ENCODE measurements at places on chromosomes 7 and 10.
A peak's percentile ranks its signal among the peaks of the same experiment; 100 is the strongest.

GRCh38 chr10:31136930-31137885, 105.5 kb upstream of the ZNF438 start:
- DNase-seq, result no peak

- peak; percentile 50 for DNase-seq
These were observed 69.9 kb upstream of the GTF2I start for GRCh38 chr7:74587435-74588126.

DNA sequence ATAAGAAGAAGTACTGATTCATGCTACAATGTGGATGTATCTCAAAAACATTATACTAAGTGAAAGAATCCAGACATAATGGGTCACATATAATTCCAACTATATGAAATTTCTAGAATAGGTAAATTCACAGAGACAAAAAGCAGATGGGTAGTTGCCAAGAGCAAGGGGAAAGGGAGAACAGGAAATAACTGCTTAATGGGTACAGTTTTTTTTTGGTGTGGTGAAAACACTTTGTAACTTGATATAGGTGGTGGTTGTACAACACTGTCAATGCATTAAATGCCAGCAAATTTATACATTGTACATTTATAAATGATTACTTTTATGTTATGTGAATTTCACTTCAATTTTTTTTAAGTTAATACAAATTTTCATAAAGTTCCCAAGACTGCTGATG, 19.4 kb upstream of the LRRN3 start:
- DNase-seq, result no peak

DNA sequence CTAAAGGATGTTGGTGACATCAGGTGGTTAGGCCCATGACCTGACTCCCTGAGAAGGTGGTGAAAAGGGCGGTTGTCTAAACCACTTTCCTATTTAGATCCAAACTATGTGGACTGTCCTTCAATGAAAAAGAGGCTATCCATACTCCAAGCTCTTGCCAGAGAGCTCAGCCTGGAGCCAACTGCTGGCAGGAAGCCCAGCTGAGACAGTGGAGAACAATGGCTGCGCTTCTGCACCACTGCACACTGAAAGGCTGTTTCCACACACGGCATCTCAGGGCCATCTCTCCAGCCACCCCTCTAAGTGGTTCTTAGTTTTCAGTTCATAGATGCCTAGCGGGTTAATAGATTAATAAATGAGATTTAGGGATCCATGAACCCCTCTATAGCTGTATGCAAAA, 488.8 kb upstream of the ZMIZ1 start:
- no peak for DNase-seq

DNA sequence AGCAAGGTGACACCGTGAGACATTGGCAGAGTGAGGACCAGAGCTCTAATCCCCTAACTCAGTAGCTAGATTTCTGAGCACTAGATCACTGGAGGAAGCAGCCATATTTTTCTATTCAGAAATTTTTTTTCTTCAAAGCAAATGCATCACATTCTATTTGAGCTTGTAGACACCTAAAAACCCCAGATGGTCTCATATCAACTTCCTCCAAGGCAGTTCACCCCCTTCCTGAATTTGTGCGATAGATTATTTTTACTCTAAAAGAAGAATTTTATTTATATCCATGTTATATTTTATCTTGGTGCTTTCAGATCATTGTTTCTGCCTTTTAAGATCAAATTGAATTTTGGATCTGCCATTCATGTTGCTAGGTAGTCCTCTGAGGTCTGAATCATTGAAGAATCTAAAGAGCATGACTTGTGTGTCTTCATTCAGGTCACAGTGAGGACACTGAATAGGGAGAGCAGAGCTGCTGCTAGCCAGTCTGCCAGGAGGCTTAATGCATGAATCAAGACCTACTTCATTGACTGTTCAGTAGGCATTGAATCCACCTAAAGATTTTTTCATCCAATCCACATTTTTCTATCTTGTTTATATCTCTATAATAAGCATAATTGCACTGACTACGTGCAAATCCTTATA, 92.9 kb upstream of the LRRTM3 start:
- no peak for DNase-seq

GRCh38 chr10:69089638-69090599, 2.0 kb downstream of the SRGN start:
- DNase-seq, result peak; percentile 73

DNA sequence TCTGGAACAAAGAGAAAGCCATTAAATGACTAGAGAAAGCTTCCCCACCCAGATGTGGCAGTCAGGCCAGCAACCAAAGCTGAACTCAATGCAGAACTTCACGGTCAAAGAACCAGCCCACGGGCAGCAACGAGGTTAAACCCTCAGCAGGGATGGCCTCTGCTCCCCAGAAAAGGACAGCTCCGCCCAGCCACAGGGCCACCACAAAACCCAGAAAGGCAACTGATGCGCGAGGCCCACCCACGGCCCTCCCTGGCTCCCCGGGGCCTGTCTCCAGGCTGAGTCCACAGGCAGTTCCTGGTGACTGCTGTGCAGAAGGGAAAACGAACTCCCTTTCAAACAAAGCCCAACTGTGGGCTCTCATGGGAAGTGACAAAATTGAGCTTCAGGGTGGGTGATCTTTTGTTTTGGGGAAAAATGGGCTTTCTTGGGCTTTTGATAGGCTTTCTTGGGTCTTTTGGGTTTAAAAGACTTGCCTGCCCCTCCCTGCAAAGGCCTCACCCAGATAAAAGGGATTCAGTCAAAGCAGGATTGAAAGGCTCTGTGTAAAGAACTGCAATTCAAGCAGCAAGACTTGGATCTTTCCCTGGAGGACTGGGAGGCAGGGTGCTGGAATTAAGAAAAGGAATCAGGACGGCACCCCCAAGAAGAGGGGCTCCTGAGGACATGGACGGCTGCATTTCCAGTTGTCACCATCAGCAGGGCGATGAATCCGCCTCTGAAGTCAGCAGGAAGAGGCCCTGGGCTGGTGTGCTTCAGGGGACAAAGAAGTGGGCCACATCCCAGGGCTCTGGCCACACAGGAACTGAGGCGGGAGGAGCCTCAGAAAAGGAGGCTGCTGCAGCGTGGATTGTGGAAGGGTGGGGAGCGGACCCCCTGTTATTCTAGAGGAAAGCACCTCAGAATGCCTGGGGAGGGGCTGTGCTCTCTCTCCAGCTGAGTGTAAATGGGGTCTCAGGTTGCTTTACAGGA, 209.9 kb downstream of the USP6NL start:
- no peak for DNase-seq

DNA sequence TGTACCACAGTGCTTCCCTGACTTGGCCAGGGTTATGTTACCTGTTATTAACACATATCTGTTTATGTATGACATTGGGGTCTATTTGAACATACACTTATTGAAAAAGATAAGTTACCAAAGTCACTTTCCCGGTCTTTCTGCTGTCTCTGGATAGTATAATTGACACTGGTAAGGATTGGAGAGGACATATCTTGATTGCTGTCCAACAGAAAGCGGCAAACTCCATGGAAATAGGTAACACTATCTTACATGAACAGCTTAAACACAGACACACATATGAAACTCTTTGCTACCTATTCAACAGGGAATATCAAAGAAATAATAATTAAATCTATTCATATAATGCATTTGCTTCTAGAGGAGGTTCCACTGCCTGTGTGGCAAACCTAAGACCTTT, 282.5 kb upstream of the AOAH start:
- DNase-seq, result no peak

DNA sequence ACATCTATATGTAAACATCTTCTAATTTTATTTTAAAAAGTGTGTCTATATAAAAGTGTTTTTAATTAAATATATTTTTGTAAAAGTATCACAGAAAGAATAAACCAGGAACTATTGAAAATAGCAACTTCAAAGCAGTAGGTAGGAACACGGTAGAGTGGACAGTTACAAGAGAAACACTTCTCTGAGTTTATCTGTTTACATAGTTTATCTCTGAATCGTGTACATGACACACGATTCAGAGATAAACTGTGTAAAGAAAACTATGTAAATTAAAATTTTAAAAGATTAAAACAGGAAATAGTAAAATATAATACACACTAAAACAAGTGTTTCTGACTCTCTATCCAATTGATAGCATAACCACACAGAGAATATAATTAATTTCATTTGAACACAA, 25.1 kb upstream of the FAM170B start:
- DNase-seq, result no peak

DNA sequence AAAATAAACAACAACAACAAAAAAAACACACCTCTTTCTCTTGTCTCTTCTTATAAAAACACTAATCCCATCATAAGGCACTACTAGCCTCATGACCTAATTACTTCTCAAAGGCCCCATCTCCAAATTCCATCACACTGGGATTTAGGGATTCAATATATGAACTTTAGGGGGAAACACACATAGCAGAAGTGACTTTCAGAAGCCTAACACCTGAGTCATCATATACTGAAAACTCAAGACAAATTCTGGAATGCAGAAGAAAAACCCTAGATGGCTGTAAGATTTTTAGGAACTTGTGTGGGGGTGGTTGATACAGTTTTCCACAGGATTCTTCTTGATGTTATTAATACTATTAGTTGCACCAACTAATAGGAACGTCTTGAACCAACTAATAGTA, 33.7 kb upstream of the CSTF2T start:
- DNase-seq, result no peak

DNA sequence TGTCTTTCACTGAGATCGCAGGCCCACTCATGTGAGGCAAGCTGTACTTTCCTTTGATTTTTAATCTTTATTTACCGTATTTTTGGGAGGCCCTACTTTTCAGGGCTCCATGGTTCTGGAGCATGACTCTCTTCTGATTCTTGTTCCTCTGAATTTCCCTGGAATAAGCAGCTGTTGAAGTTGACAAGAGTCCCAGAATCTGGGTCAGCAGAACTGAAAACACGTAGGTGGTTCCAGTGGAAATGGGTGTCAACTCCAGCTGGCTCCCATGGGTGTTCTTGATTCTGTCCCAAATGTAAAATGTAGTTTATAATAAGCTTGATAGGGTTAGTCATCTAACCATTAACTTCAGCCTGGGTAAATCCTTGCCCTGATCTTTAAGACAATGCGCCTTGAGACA, 409.4 kb downstream of the GATA3 start:
- no peak for DNase-seq

GRCh38 chr10:116170815-116171250, 102.2 kb downstream of the GFRA1 start:
- no peak for DNase-seq

GRCh38 chr10:52249850-52250395, 64.2 kb upstream of the DKK1 start:
- DNase-seq, result no peak

DNA sequence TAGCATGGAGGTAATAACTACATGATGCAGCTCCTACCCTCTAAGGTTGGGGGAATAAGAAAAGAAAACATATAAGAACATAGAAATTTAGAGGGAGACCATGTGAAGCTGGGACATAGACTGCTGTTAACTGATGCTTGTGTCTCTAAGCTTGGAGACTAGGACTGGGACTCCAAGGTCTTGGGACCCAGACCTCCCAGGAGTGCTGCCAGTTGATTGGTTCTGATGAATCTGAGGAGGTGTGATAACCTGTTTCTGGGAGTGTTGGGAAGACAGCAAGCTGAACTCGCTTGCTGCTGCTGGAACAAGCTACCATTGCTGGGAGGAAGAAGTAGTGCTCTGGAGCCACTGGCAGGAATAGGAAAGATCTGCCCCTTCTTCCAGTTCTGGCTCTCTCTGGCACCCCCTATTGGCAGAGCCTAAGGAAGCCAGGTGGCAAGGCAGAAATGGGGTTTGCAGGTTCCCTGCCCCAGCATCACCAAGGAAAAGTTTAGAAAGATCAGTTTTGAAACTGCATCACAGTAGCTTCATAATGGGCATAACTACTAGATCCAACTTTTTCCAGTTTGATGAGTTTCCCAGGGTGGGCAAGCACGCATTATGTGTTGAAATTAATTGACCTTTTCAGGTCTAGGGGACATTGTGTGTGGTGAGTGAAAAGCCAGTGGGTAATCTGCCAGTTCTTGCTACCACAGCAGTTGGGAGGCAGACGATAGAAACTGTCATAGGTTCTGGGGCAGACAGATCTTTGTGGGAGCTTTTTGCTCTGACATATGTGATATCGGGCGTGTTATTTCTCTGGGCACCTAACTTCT, 140.7 kb downstream of the SND1 start:
- peak; percentile 25 for DNase-seq

GRCh38 chr7:128831178-128831993, 1.2 kb downstream of the FLNC start:
- no peak for DNase-seq

- DNase-seq, result no peak
These were observed 156.4 kb upstream of the FGFR2 start for GRCh38 chr10:121754666-121755065.

- no peak for DNase-seq
These were observed 9.3 kb downstream of the LZTS2 start for GRCh38 chr10:101008823-101009423.

DNA sequence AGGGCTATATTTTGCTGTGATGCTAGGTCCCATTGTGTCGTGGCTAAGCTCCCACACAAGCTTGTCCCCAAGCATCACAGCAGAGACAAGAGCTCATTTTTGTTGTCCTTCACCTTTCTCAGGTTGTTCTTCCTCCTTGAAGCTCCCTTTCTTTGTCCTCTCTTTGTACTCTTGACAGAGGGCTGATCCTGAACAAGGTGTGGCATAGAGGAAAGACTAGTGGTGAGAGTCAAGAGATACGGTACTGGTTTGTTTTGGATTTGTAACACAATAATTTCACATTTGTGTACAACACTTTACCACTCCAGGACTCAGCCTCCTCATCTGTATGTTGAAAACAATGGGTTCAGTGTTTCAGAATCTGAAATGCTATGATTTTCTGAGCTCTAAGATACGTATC, 41.0 kb downstream of the MAGI2 start:
- DNase-seq, result no peak

GRCh38 chr10:123227706-123228105, 73.5 kb downstream of the BUB3 start:
- DNase-seq, result no peak

GRCh38 chr7:37947138-37947940, 26.9 kb downstream of the EPDR1 start:
- DNase-seq, result no peak

DNA sequence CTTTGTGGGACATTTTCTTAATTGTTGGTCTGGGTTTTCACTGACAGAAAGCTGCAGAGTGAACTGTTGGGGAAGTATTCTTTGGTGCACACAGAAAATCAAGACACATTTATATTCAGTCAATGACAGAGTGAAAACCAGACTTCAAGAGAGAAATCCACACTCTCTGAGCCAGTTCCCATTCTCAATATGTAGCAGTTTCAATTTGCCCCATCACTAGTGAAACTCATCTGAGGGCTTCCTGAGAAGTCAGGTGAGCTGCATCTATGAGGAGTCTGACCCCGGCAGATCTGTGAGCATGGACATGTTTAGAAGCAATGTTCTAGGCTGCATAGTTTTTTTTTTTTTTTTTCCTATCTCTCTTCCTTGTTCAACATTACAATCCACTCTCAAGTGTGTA, 163.7 kb upstream of the AHR start:
- no peak for DNase-seq

GRCh38 chr10:71753091-71753959, 20.0 kb downstream of the VSIR start:
- peak; percentile 85 for DNase-seq

DNA sequence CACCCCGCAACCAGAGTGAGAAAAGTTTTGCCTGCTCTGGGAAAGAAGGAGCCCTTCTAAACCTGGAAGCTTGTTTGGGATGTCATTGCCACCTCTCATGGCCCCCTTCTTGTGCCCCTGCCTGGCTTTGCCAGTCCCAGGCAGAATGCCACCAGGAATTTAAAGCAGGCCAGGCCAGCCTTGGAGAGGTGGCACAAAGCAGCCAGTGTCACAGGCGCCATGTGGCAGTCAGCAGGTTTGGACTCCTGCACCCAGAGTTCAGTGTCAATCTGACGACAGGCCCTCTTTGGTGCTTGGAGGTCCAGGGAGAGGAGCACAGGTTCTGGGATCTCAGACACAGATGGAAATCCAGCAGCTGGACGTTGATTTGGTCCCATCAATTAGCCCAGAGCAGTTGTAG, 12.7 kb downstream of the HK1 start:
- DNase-seq, result no peak
